HT1080 (cell line): ENCODE measurements at places on chromosomes 2 and 18. TPM values are rescaled to one million over a fixed set of nuclear protein-coding genes. Genes with fewer than 3 reads are reported as not detected.
A peak's percentile ranks its signal among the peaks of the same experiment; 100 is the strongest.

MSH6 gene
- total RNA-seq, result 119 and 155 TPM in 2 replicates

C1GALT1C1L gene
- total RNA-seq, result 0.87 and 1.7 TPM in 2 replicates

DNA sequence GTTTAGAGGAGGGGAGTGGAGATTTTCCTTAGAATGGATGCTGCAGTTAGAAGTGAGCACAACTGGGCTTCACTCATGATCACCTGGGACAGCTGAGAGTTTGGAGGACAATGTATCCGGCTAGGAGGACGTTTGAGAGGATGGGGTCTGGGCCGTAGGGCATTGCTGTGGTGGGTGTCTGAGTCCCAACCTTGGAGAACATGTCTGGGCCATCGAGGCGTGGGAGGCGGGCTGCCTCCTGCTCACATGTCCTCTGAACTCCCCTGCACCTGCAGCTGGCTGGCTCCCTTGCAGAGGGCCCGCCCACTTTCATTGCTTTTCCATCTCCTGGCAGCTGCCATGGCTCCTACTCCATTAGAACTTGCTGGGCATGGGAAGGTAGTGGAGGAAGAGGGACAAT, 203.0 kb upstream of the PXDN start:
- DNase-seq, result no peak

DNA sequence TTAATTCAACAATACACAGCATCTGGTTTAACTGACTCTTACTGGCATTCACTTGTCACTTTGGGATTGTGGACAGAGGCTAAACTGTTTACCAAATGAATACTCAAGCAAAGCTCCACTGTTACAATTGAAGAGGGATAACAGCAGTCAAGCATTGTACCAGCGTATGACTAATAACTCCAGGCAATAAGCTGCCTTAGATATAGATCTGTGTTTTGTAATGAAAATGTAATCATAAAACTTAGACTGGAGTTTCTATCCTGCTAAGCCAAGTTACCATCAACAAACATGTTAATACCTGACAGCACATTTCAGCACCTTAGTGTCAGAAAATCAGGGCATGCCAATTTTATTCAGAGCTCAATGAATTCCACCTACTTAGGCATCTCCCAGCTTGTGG, 889.5 kb downstream of the EPHA4 start:
- no peak for DNase-seq

IL1RN gene
- 0.10 TPM in 1 of 2 replicates, not detected in the other for total RNA-seq

APLF gene
- 0.53 and 0.58 TPM in 2 replicates for total RNA-seq

DNA sequence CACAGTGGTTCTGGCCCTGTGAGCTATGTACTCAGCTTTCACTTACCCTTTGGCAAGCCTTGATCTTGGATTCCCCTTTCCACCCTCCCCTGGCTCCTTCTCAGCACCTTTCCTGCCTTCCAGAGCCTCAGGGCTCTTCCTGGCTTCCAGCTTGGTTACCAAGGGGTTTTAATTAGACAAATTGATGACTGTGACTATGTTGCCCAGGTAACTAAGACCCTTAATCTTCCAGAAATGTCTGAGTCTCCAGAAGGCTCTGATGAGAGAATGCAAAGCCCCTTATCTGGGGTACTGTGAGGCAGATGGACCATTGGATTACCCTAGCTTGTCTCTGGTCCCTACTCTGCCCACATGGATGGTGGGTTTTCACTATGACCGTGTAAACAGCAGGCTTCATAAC, 174.2 kb downstream of the LOXHD1 start:
- DNase-seq, result no peak

- no peak for DNase-seq
Observed at GRCh38 chr2:235812185-235812665, 318.4 kb downstream of the AGAP1 start.

GRCh38 chr18:55321265-55322177, 266.5 kb downstream of the TCF4 start:
- peak; percentile 87 for DNase-seq

DNA sequence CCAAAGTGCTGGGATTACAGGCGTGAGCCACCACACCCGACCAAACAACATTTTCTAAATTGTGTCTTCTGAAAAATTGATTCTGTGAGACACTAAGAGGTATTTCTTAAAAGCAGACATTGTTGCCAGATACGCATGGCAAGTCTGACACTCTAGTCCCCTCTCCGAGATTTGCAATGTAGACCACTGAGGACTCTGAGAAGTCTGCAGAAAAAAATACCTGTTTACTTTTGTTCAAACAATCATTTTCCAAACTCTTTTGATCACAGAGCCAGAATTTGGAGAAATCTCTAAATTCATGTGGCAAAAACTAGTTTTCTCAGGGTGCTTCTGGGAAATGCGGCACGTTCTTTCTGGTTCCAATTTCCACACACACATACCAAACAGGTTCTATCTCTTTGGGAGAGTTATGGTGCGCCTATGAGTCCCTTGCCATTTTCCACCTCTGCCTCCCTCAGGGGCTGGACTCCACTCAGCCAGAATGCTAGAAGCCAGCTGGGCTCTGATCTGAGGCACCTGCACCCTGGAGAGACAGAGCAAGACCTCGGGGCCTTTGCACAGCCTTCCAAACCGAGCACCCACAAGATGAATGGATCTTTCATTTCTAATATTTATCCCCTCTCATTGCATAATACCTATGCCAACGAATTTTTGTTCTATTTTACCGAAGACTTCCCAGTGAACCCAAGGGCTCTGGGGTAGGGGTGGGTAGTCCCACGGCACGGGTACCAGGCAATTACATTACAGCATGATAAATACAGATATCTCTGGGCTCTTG, 152.7 kb downstream of the MYCN start:
- no peak for DNase-seq

DNA sequence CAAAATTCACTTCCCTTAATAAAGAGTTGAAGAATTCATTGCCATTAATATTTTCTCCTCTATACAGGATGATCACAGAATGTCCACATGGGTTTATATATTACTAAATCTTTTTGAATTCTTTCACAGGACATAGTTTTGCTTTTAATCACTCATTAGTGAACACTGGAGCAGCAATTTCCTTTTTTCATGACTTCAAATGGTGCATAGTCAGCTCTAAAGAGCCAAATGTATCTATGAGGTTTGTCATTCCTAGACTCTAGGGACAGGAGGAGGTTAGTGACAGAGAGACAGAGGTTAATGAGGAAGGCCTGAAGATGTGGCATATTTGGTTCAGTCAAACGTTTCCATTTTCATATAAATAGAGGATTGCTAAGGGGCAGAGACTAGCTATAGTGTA, 111.8 kb downstream of the FSHR start:
- DNase-seq, result no peak
